ENCODE measurements at places on chromosomes 3 and 15.

GRCh38 chr3:197297002-197297401, 1.4 kb downstream of the DLG1 start:
- DNase-seq = no peak

GRCh38 chr15:77815015-77815414, 182.3 kb upstream of the LINGO1 start:
- no peak for DNase-seq

- DNase-seq = peak; percentile 41
Observed at GRCh38 chr15:59516655-59517461, 78.9 kb downstream of the FAM81A start.

GRCh38 chr3:52109611-52110301, 44.5 kb downstream of the POC1A start:
- no peak for DNase-seq

GRCh38 chr3:27253831-27254230, 115.4 kb downstream of the NEK10 start:
- peak; percentile 4 for DNase-seq

DNA sequence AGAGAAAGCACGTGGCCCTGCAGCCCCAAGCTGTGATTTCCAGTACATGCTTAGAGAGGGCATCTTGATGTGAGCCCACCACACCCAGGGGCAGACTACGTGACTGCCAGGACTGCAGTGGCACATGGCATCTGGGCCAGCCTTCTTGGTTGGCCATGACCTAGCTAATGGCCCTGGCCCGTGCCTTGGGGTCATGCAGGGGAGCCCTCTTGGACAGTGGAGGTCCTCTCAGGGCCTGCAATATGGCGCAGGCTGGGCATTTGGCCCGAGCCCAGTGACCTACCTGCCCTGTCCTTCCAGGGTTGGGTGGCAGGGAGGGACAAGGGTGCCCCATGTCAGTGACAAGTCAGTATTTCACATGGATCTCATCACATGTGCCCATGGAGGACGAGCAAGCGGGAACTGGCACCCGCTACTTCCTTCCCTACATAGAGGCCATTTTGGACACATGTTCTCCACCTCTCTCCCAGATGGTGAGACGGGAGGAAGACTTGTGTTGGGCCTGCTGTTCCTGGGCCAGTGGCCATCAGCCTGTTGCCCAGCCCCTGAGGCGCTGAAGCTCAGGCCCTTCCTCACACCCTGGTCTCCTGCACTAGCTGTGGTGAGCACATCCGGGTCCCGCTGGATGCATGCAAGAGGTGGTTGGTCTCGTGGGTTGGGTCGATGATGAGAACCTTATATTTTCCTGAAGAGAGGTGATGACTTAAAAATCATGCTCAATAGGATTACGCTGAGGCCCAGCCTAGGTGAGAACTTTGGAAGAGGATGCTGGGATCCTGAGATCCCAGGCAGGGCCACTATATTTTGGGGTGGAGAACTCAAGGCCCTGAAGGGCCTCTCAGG, 195.6 kb downstream of the UBE3A start:
- no peak for DNase-seq

DNA sequence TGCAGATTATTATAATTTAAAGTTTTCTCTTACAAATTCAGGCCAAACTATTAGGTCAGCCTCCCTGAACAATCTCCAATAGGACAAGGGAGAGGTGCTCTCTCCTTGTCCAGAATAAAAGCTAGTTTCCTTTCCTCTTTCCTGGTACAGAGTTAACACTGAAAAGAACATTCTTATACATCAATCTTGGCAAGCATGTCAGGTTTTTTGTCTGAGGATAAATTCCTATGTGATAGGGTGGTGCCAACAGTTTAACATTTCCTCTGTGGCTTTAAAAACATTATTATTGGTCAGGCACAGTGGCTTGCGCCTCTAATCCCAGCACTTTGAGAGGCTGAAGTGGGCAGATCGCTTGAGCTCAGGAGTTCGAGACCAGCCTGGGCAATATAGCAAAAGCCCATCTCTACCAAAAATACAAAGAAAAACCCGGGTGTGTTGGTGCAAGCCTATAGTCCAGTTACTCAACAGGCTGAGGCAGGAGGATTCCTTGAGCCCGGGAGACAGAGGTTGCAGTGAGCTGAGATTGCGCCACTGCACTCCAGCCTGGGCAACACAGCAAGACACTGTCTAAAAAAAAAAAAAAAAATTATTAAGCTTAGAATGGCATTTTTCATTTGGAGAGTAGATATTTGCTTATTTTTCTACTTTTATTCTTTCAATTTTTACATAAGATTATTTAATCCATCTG, 13.7 kb upstream of the ULK4 start:
- DNase-seq = no peak

- no peak for DNase-seq
Observed at GRCh38 chr3:48692551-48692950, 6.8 kb upstream of the NCKIPSD start.

GRCh38 chr3:192194085-192194484, 533.3 kb downstream of the FGF12 start:
- DNase-seq = no peak

- DNase-seq = no peak
Observed at GRCh38 chr3:170077361-170077760, 39.6 kb downstream of the GPR160 start.

DNA sequence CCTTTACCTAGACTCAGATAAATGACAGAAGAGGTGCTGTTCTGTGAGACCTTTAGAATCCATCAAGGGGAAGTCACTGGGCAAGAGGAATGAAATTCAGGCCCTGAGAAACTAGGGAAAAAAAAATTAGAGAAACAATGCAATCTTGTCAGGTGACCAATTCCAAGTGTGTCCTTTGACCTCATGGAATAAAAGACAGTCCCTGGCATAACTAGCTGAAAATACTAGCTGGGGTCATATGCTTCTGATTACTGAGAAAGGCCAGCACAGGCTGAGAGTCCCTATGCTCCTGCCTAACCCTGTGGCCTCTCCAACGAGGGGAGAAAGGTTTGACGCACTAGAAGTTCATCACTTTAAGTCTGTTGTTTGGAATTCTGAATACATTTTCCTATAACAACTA, 167.3 kb downstream of the XXYLT1 start:
- DNase-seq = peak; percentile 5
